ENCODE measurements at places on chromosomes 12 and 14. TPM values are rescaled to one million over a fixed set of nuclear protein-coding genes. Genes with fewer than 3 reads are reported as not detected.

GRCh38 chr14:97626088-97626487, 828.9 kb downstream of the VRK1 start:
- DNase-seq, result no peak

GRCh38 chr12:93707836-93708235, 30.7 kb downstream of the CRADD start:
- no peak for DNase-seq

DNA sequence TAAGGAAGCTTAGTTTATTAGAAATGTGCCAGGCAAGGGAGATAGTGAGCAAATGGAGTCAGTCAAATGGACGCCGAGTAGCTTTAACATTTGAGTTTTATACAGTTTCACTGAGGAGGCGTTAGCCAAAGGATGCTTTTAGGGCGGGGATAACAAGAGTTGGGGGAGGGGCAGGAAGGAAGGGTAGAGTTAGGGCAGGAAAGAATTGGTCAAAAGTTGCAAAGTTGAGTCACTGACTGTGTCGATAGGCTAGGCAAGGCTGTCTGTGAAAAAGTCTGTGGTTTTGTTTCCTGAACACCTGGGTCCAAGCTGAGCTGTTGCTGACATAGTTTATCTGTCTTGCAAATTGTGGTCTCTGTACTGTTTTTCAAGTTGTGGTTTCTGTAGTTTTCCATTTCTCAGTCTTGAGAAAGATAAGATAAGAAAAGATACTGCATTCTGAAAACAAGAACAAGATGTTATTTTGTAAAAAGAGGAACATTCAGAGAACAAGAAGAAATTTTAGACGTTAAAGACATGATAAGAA, 62.6 kb upstream of the RESF1 start:
- peak; percentile 95 for DNase-seq

GRCh38 chr14:89842837-89843236, 111.7 kb downstream of the EFCAB11 start:
- no peak for DNase-seq

DNA sequence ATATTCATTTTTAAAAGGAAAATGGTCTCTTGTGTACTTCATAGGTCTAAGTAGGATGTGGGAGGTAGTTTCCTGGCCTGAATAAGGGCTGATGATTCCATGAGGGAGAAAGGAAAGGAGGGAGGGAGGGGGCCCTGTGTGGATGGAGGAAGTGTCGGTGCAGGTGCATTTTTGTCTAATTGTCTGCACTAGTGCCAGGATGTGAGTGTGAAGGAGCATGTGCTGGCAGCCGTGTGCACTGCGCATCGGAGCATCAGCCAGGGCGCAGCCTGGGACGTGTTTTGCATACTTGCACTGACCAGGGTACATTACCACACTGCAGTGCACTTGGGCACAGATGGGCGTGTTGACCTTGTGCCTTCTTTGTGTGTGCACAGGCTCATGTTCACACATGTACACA, 29.2 kb downstream of the SMUG1 start:
- no peak for DNase-seq

DNA sequence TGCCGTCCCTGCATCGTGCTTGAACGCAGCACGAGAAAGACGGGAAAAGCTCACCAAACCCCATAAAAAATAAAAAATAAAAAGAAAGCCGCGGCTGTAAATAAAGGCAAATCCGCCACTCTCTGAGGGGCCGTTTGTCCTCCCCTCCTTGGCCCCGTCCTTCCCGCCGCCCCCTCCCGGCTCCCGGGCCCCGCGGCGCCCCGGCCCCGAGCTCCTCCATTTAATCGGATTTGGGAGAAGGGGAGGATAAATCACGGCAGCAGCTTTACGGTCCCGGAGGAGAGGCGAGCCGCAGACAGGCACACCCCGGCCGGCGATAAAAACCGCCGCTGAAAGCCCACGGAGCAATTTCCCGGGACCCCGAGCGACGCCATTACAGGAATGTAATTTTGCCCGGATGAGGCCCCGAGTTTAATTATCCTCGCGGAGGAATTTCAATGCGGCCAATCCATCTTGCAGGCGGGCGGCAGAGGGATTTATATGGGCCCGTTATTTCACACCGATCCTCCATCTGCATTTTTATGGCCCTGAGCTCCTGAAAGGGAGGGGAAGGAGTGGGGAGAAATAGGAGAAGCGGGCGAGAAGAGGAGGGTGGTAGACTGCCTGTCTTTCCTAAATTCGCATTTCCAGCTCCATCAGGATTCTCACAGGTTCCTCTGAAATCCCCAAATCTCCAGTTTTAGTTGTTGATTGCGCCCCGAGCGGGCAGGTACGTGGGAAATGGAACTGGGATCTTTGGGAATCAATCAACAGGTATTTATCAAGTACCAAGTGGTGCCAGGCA, 1.3 kb upstream of the ATP5MC2 start:
- DNase-seq, result no peak

DNA sequence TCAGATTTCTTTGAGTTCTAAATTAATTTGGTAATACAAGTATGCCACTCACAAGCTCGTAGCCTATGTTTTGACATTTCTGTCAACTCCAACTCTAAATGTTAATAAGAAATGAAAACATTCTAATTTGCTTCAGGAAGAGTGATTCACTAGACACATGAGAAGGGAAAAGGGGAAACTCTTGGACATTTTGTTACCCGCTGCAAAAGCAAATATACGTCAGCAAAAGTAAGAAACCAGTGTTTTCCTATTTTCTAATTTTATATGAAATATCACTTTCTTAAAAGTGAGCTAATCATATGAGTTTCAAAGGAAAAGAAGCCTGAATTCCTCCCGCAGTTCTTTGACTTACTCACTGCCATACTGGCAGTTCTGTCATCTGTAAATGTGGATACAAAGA, 162.3 kb downstream of the GRIP1 start:
- no peak for DNase-seq

- no peak for DNase-seq
Observed at GRCh38 chr14:88210426-88210825, 112.6 kb downstream of the KCNK10 start.

DNA sequence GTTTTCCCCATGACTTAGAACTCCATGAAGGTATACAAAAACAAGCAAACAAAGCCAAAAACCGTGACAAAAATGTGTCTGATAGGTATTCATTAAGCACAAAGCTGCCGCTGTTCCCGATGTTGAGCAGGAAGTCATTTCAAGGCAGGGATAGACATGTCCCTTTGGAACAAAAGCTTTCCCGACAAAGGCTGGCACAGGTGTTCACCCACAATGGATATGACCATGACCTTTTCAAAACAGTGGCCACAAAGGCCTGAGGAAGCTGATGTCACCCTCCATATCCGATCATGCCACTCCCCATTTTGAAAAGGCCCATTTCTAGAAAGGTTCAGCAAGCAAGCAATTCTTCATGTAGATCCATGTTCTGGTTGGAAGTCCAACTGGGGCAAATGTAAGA, 279.1 kb downstream of the BTG1 start:
- no peak for DNase-seq

DNA sequence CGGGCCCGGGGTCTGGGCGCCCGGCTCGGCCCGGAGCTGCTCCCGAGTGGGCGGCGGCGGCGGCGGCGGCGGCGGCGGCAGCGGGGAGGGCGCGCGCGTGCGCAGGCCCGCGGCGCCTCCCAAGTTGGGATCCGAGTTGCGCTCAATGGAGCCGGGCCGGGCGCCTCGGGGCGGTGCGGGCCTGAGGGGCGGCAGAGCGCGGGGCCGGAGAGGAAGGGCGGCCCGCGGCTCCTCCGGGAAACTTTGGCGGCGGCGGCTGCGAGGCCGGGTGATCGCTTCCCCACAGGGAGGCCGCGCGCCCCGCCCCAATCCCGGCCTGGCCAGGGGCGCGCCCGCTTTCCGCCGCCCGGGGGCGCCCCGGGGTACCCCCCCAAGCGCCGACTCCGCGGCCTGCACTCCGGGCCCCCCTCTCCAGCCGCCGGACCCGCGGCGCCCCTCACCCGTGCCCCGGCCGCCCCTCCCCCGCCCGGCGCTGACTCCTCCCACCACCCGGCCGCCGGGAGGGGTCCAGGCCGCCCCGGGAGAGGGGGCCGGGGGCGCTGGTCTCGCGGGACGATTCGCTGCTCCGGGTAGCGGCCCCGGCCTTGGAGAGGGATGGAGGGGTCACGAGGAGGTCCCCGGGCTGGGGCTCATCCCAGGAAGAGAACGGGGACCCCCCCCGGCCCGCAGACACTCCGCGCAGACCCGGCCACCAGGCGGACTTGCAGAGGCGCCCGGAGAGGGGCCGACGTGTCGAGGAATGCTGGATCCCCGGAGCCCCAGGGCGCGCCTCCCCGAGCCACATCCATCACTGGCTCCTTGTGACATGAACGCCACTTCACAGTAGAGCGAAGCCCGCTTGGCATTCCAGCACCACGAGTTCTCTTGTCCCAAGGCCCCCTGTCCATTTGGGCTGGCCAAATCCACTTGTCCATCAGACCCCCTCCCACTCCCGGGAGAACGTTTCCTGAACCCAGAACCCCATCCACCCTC, at the start of gene RILPL1:
RILPL1 (minus strand) TSS at position 48 of the 972 bp plus-strand sequence. CDS start 237 bp downstream, outside the sequence.
- DNase-seq, result peak; percentile 30

GRCh38 chr12:49665384-49665783, 41.8 kb downstream of the FMNL3 start:
- DNase-seq, result no peak

DNA sequence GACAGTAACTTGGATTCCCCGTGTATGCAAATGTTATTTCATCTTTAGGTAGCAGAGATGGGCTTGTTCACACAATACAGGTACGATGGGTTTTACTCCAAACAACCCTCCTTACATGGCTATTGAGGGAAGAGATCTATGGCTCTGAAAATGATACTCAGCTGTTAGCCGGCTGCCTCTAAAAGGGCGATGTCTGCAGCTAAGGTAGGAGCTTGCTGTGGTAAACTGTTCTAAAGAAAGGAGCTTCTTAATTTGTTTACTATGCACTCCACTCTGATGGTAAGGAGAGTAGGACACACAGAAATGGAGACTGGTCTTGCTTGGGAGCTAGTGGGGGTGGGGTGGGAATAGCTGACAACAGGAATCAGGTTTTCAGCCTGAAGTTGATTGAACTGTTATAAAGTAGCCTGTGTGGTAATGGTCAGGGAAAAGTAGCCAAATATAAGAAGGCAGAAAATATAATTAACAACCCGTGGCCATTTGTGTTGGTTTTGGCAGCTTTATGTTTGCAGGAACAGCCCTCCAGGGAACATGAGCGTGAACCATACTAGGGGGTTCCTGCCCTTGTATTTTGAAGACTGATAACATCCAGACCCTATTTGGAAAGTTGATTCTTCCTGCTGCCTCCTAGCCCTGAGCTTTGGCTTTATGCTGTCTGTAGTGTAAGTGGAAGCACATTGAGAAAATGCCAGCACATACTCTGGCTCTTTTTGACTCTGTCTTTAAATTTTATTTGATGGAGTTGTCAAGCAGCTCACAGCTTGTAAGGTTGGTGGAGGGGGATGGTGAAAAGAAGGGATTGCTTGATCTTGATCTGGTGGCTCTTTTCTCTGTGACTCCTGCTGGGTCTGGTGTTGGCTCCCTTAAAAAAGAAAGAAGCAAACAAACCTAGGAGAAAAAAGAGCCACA, 929.8 kb downstream of the DIO2 start:
- DNase-seq, result no peak

DNA sequence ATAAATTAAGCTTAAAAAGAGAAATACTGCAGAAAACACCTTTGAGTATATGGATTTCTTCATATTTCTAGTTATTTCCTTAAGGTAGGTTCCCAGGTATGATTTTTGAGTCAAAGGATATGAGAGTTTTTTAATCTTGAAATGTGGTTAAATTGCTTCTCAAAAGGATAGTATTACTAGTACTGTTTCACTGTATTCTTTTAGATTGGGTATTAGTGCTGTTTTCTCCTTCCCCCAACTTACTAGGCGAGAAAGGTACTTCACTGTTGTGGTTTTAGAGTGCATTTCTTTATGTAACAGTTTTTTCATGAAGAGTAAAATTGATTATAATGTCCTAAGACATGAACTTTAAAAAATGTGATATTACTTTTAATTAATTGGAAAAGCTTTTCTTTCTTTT, 13.5 kb downstream of the FRS2 start:
- no peak for DNase-seq

DNA sequence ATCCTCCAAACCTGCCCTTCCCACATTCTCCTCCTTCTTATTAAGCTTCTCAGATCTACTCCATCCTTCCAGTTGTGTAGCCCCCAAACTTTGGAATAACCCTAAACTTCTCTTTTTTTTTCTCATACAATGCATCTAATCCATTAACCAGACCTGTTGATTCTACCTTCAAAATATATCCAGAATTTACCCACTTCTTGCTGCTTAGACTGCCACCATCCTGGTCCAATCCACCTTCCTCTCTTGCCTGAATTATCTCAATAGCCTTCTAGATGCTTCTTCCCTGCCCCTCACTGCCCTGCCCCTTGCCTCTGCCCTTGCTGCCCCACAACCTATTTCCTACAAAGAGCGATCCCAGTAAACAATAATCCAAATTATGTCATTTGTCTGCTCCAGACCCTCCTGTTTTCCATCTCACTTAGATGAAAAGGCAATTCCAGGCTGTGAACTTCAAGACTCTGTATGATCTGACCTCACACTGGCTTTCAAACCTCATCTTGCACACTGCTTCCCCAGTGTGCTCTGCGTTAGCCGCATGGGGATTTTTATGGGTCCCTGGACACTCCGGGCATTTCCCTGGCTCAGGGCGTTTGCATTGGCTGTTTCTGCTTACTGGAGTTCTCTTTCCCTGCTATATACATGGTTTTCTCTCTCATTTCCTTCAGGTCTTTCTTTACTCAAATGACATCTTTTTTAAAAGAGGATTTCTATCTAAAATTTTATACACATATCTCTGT, 42.6 kb upstream of the HIF1A start:
- no peak for DNase-seq

GRCh38 chr12:28611449-28611848, 421.2 kb downstream of the CCDC91 start:
- no peak for DNase-seq

GRCh38 chr14:63659726-63660125, 18.1 kb upstream of the WDR89 start:
- DNase-seq, result no peak

DNA sequence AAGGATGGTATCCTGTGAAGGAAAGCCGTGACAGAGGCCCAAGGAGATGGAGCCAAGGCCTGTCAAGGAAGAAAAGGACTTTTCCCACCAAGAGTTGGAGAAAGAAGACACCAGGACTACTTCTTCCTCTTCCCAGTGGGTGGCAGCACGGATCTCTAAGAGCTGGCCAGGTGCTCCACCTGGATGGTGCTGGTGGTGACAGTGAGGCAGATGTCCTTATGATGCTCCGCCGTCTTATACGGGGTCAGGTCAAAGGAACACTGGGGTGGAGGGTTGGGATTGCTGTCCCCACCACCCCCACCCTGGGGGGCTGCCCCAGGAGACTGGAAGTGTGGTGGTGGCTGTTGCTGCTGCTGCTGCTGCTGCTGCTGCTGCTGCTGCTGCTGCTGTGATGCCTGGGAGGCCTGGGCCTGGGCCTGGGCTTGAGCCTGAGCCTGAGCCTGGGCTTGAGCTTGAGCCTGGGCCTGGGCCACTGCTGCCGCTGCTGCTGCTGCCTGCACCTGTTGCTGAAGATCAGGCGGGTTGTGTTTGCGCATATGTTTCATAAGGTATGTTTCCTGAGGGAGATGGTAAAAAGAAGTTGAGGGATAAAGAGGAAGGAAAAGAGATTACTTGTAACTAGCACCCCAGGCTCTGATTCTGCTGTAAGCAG, 4.8 kb upstream of the ING4 start:
- DNase-seq, result no peak

- DNase-seq, result no peak
Observed at GRCh38 chr12:104080764-104081163, 16.4 kb downstream of the HCFC2 start.

Gene AGAP2
- total RNA-seq, result 72.5 TPM

Gene AKAP5
- 1.9 TPM for total RNA-seq

Gene CCDC59
- total RNA-seq, result 49.0 TPM

Gene SERPINA4
- total RNA-seq, result not detected

Gene BRI3BP
- total RNA-seq, result 26.5 TPM

Gene SLCO1B1
- not detected for total RNA-seq

Gene KCNA5
- not detected for total RNA-seq

Gene NOPCHAP1
- 15.2 TPM for total RNA-seq

Gene GPRC5D
- total RNA-seq, result not detected

Gene CTSG
- 0.47 TPM for total RNA-seq

Gene RNF31
- total RNA-seq, result 142 TPM
